Activated CD4-positive, alpha-beta T cell treated with anti-CD3 and anti-CD28 coated beads for 36 hours (primary cell): ENCODE measurements at places on chromosomes 16 and 17. TPM values are rescaled to one million over a fixed set of nuclear protein-coding genes. Genes with fewer than 3 reads are reported as not detected.

The SKAP1 gene
- 76.1 TPM for total RNA-seq

The KREMEN2 gene
- total RNA-seq, result not detected

The CES5A gene
- total RNA-seq, result not detected

The EVPLL gene
- total RNA-seq, result not detected

The CCL17 gene
- 1.2 TPM for total RNA-seq

The STX8 gene
- total RNA-seq, result 65.7 TPM

The ALOX12B gene
- 3.6 TPM for total RNA-seq

The CTRB1 gene
- not detected for total RNA-seq

The NTN1 gene
- 0.71 TPM for total RNA-seq

The CCL16 gene
- not detected for total RNA-seq

The KRTAP2-2 gene
- total RNA-seq, result not detected
